Stimulated activated CD8-positive, alpha-beta memory T cell treated with anti-CD3 and anti-CD28 coated beads, Interleukin-4, amount 100 ng/mL, for 4 hours (primary cell): ENCODE measurements at places on chromosomes 3 and 15.

DNA sequence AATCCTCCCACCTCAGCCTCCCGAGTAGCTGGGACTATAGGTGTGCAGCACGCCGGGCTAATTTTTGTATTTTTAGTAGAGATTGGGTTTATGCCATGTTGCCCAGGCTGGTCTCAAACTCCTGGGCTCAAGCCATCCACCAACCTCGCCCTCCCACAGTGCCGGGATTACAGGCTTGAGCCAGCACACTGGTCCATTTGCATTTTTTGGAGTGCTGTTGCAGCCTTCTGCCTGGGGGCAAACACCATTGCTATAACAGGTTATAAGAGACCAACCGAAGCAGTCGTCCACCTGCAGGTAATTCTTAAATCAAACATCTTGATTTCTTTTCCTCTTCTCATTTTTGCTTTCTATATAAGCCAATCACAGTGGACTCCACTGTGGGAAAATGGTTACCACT lies 27.7 kb downstream of the ACKR4 start:
- DNase-seq = no peak

GRCh38 chr15:51310064-51310463 lies 28.3 kb downstream of the CYP19A1 start:
- DNase-seq = no peak

GRCh38 chr3:127259882-127260281 lies 28.0 kb downstream of the PRR20G start:
- DNase-seq = no peak

- no peak for DNase-seq
These were observed 13.3 kb upstream of the PLSCR1 start for GRCh38 chr3:146557745-146558144.

DNA sequence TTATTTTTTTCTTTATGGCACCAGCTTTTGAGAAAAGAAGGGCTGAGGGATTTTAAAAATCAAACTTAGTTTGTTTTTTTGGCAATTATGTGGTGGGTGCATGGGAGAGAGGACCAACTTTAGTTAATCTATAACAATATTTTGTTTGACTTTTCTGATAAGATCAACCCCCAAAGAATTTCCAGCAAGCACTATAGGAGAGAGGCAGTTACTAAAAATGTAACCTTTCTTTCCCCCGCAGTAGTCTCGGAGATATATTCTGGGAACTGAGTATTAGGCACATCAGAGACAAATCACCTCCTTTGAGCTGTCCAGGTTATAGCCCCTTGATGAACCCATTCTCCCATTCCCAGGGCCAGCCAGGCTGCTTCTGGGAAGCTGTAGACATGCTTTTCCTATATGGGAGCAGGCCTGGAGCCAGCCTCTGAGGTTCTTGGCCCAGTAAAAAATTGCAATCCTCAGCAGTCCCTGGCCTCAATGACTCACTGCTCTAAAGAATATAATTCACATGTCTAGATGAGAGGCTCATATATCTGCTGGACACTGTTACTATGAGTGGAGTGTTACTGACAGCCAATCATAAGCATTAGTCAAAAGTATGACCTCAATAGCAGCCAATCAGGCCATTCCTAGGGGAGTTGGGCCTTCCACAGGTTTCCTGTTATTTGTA lies 138.3 kb upstream of the AGBL1 start:
- DNase-seq = no peak

- no peak for DNase-seq
These were observed 11.7 kb upstream of the HHATL start for GRCh38 chr3:42714171-42714852.

DNA sequence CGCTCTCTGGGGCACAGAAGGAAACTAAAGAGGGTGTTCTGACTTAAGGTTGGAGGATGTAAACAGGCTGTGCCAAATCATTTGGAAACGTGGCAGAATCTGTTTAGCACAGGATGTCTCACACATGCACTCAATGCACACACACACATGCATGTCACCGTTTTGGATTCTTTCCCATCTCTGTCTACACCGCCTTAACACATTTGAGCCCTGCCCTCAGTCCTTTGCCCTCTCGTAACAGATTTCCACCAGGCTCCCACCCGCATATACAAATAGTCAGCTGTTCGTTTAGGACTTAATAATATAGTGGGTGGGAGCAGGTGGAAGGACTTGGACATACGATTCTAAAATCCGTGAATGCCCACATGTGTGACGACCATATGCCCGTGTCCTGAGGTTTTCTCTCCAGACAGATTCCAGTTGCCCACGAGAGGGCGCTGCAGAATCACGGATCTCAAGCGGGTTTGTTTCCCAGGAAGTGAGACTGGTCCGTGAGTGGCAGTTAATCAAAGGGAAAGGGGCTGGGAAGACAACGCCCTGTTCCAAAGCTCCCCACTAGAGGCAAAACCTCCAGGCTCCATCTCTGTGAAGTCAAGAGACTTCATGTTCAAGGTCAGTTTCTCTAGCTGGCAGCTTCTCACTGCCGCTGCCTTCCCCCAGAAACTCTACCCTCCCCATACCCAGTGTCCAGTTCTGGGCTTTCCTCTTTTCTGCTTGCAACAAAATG lies 44.5 kb downstream of the NOX5 start:
- DNase-seq = peak; percentile 50

GRCh38 chr15:60590935-60591495 lies 112.1 kb upstream of the ICE2 start:
- DNase-seq = no peak

DNA sequence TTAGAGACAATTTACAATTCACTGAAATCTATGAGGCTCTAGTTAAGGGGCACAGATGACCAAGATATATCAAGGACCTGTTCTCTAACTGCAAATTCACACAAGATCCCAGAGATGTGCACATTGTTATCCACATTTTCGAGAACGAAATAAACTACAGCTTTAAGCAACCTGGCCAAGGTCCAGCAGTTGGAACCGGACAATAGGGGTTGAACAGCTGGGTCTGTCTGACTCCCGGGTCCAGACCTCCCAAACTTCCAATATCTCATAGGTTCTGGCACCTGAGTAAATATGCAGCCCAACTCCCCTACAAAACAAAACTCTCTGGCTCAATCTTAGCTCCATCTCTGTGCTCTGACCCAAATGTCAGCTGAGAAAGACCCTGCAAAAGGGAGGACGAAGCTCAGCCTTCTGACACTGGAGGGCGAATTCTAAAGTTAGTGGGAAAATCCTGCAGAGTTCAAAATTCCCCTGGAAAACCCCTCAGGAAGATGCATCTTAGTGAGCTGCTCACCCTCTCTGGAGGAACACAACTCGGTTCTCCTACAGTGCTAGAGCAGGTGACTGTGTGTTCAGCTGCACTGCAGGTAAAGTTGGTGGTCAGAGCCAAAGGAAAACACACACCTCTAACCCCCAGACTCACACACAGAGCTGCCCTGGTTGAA lies 14.2 kb upstream of the SPATA12 start:
- DNase-seq = no peak

DNA sequence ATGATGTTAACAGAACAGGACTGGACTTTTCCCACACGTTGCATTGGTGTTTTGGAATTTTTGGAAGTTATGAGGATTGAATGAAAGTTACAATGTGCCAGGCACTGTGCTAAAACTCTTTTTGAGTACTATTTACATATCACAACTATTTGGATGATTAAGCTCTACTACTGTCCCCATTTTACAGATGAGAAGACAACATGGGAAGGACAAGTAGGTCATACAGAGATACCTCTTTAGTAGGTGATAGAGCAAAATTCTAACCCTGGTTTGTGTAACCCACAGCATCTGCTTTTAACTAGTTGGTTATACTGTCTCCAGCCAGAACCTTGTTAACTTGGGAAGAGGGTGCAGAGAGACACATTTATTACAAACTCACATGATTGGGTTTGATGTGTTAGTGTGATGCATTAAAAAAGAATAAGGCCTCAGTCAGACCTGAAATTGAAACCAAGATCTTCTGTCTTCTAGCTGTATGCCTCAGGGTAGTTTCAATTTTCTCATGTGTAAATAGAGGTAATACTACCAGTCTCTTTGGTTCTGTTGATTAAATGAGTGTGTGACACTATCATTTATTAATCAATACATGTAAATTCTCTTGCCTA lies 1.4 kb downstream of the NDUFB4 start:
- DNase-seq = no peak

- DNase-seq = no peak
These were observed 190.0 kb downstream of the PLCH1 start for GRCh38 chr3:155554777-155555451.

DNA sequence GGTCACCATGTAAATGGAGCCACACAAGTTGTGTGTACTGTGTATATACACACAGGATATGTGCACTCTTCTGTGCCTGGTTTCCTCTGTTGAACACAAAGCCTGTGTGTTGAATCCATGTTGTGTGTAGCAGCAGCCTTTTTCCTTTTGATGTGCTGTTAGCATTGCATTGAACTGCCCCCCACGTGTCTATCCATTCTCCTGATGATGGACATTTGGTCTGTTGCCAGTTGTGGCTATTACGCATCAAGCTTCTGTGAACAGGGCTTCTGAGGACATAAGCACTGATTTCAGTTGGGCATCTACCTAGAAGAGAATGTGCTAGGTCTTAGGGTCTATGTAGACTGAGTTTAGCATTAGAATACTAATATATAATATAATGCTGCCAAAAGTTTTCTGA lies 77.4 kb downstream of the LSM3 start:
- DNase-seq = no peak
